NCI-H2081 (cell line): ENCODE measurements at places on chromosomes 5 and 9.

GRCh38 chr9:35526087-35526801 lies 36.3 kb downstream of the RUSC2 start:
- no peak for DNase-seq

DNA sequence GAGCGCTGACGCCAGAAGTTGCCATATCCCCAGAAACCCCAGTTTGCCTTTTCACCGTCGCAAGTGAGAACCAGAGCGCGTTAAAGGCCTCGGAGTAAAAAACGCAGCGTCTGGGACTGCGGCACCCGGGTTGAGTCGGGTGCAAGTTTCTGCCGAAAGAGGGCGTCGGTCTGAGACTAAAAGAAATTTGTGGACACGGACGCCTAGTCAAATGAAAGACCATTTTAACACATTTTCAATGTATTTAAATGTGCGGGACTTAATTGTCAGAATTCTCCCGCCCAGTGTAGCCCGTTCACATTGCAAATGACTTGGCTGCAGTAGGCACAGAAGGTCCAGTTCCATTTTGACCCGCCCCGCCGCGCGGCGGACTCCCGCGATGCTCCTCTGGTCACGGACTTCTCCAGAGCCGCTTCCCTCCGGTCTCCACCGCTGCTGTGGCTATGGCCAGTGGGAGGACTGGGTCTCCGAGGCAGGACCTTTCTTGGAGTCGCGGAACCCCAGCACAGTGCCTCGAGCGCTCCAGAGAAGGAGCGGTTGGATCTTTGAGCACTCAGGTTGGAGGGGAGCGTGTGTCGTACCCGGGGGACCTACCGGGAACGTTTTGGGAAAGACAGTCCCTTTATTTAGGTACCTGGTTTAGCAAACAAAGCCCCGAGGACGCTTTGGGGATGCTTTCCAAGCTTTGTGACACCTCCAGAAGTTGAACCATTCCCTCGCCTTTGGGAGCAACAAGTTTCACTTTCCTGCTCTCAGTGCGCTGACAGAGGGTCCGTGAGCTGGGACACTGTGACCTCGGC lies 1.2 kb upstream of the NPR3 start:
- peak; percentile 66 for DNase-seq

DNA sequence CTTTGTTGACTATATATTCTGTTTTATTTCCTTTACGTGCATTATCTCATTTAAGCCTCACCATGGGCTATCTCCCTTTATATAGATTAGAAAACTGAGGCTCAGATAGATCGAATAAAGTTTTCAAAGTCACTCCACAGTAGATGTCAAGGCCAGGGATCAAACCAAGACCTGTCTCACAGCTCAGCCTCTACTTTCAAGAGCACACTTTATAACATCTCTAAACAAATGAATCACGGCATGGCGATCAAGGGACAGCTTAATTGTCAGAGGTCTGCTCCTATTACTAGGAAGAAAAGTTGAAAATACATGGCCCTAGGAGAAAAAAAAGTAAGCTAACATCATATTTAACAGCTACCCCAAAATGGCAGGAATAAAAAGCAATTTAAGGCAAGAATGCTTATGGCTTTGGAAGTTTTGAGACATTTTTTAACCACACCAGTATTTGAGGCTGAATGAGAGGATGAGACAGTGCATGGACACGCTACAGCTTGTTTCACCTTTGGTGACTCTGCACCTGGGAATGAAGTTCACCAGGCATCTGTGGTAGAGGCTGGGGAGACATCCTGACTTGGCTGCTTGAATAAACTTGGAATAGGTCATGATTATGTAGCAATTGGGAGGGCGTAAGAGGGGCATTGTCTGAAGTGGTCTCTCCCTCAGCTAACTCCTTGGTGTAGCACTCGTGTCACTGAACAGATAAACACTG lies 486.8 kb upstream of the WWC1 start:
- DNase-seq: no peak

DNA sequence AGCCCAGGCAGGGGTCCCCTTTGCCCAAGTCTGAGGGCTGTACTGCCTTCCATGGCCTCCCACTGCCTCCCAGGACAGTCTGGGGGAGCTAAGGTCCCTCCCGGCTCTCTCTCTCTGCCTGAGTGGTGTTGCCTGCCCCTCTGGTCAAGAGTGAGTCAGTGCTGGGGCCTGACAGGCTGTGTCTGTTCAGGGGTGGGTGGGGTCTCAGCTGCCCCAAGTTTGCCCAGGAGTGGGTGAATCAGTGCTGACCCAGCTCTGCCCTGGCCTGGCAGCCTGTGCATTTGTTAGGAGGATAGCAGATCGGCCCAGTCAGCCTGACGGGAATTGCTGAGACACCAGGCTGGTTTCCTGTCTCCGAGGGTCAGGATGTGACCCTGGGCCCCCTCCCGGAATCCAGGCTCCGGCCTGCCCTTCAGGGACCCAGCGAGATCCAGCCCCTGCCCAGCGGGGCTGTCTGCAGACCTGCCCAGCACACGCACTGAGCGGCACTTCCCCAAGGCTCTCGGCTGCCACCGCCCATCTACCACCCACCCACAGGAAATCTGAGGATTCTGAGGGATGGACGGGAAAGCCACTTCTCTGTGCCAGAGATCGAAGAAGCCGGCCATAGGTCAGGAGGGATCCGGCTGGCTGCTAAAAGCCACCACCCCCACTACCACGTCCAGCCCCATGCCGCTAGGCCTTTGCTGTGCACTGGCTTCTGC lies 15.9 kb downstream of the ENG start:
- no peak for DNase-seq

GRCh38 chr9:30178610-30179009 lies 2205.8 kb upstream of the ACO1 start:
- no peak for DNase-seq

DNA sequence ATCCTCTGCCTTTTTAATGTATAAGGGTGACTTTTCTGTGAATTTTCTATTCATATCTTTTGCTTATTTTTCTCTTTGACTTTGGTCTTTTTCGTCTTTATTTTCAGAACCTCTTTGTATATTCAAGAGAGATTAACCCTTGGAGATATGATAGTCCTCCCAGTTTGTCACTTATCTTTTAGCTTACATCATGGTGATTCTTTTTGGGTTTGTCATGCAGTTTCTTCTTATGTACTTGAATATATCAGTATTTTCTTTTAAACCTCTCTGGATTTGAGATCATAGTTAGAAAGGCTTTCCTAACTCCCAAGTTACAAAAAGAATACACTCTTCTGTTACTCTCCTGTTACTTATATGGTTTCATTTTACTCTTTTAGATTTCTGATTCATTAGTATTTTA lies 27.5 kb upstream of the GPR21 start:
- no peak for DNase-seq

GRCh38 chr9:108951578-108951977 lies 17.4 kb downstream of the ABITRAM start:
- DNase-seq: no peak

DNA sequence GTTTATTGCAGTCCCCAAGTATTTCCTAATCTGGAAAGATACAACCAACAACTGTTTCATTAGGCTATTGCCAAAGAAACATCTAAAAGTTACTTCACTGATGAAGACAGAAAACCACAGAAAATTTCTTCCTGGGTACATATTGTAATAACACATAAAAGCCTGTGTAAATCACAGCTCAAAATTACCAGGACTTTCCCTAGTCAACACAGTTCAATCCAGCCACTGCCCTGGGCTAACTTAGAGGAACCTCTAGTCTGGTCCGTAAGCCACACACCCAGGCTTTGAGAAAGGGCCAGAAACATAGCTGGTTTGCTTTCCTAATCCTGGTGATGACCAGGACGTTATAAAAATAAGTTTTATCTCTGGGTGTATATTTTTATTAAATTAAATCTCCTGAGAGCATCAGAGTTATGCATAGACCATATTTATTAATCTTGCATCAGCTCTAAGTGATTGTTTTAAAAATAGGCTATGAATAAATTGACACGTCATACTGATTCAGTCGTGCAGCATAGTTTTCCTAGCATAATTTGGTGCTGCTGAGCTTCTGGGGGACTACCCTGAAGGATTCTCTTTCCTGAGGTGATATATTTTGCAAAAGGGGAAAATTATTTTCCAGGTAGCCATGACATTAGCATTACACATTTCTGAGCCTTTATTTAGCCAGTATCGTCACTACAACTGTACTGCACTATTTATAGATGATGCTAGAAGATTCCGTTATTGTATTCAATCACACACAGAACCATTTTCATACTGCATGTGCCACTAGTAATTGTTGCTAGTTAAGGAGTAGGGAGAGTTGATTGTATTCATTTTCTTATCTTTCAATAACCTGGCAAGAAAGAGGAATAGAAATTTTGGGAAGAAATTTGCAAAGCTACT lies 12.6 kb upstream of the MUSK start:
- DNase-seq: no peak

DNA sequence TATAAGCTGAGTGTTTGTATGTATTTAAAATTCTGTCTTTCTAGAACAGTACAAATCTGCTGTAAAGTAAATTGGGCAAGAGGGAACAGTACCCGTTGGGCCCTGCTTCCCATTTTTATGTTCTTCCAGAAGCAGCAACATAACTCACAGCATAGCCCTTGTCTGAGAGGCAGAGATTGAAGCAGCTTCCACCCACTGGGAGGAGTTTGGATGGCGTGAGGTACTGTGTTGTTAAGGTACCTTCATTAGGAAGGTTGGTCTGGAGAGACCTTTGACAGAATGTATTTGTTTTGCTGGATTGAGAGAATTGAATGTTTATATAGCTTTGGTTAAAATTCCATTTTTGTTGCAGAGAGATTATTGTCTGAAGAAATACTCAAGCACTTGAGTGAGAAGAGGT lies 24.8 kb downstream of the RAI14 start:
- DNase-seq: no peak

- DNase-seq: no peak
Measured at GRCh38 chr9:133640160-133640559, 4.0 kb downstream of the DBH start.

GRCh38 chr9:100590481-100590880 lies 12.6 kb downstream of the CAVIN4 start:
- DNase-seq: no peak

DNA sequence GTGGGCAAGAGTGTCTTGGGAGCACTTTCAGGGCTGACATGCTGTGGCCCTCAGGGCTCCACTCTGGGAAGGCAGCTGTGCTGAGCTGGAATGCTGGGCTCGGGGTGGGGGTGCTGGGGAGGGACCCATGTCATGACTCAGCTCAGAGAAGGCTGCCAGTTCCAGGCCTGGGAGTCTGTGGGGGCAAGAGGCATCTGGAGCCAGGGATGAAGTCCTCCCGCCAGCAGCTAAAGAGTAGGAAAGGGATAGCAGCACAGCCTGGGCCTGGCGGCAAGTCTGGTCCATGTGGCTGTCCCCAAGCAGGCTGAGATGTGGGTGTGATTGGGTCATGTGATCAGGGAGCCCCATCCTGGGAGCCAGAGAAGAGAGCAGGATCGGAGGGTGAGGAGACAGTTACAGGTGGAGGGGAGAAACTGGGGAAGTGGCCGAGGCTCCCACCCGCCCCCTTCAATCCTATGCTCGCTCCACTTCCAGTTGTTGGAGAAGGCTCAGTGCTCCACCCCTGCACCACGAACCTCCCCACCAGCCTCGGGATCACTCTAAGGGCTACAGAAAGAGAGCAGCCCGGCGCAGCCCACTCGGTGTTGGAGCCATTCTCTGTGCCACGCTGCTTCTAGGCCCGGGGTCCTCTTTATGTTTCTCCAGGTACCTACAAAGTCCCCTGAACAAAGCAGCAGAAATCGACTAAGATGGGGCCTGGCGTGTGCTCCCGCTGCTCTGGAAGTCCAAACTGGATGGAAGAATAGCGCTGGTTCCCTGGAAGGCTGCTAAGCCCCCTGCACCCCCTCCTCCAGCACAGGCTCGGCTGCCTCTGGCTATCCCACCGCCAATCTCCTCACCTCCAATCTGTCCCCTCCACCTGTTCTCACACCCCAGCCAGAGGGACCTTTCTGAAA lies 12.0 kb downstream of the PDGFRB start:
- DNase-seq: no peak

GRCh38 chr5:143592648-143593047 lies 189.2 kb upstream of the NR3C1 start:
- DNase-seq: no peak

DNA sequence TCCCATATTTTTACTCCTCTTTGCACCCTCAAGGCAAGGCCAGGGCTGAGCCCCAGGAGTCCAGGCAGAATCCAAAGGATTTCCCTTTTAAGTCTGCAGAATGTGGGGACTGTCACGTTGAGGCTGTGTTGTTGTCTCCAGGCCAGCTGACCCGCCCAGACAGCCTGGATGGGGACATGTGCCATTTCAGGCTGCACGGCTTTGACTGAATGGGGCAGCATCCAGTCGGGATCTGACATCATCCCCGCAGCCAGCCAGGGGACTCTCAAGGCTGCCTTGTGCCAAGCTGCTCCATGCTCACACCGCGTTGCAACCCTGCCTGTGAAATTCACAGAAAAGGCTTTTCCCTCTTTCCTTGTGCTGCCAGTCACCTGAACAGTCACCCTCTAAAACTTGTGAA lies 2.2 kb upstream of the ZNF366 start:
- DNase-seq: no peak

DNA sequence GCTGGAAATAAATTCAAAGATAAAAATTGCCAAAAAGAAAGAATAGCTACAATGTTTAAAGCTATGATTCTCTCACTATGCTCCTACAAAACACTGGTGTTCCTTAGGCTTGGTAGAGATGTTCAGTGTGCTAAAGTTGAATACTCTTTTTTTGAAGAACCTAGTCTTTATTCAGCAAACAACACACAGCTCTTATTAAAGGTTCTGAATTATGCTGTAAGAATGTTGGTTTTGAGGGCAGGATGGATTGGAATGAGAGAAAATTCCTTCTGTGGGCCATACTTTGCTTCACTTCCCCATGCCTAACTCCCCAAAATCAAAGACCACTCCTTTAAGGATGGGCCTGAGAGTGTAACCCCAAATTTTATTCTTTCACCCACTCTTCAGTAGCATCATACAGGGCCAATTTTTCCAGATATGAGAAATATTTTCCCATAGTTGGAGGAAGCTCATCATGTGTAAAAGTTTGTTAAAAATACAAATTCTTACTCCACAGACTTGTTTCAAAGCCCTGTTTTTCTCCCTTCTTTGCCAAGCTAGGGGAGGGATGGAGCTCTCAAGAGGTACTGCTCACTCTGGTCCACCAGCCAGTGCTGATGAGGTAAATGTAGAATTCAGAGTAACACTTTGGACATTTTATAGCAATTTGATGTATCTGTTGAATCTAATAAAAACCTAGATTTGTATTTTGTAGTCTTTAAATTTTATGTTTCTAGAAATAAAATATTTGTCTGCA lies 99.3 kb downstream of the GDNF start:
- no peak for DNase-seq

GRCh38 chr5:132428484-132429462 lies 59.3 kb downstream of the SLC22A5 start:
- DNase-seq: no peak
